ENCODE measurements at places on chromosomes 16 and 17.

DNA sequence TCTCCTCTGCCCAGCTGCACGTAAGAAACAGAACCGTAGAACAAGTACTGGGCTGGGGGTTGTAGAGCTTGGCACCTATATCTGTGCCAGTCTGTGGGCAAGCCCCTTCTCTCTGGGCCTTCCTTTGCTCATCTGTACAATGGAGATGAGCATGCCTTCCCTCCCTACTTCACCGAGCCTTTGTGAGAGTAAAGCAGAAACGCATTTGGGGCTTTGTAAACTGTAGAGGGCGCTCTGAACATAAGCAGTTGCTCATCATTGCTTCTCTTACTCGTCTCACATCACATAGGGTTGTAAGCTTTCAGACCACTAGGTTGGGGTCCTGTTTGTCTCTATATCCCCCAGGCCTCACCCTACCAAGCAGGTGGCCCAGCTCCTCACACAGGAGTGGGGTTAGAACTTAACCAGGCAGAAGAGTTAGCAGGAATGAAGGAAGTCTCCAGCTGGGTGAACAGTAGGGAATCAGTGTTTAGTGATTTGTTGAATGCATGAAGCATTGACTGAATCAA lies 15.1 kb downstream of the SAMD14 start:
- no peak for DNase-seq

DNA sequence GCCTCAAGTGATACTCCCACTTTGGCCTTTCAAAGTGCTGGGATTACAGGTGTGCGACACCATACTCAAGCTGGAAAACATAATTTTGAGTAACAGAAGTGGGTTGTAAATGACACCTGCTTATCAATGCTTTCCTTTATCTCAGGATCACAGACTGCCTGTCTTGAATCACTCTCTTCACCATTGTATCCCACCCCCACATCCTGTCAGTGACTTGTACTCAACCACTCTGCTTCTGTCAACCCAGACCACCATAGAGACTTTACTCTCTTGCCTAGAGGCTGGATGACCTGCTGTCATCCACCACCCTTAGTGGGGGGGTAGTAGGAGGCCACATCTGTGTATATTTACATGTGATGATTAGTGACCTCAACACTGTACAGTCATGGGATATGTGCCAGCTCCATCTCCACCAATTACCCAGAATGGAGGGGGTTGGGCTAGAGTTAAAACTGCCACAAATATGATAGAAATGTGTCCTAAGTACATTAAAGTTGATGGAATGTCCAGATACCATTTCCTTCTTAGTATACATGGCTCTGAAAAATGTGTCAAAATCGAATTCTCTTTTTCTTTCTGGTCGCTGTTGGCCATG lies 338.7 kb downstream of the GRIN2A start:
- no peak for DNase-seq

GRCh38 chr16:3520841-3521240 lies 20.0 kb downstream of the CLUAP1 start:
- DNase-seq, result no peak

- no peak for DNase-seq
Measured at GRCh38 chr17:77010667-77011066, 130.1 kb upstream of the SEC14L1 start.

- no peak for DNase-seq
Measured at GRCh38 chr16:70681382-70682238, 4.2 kb downstream of the MTSS2 start.

GRCh38 chr16:78656887-78657286 lies 557.4 kb downstream of the WWOX start:
- no peak for DNase-seq

DNA sequence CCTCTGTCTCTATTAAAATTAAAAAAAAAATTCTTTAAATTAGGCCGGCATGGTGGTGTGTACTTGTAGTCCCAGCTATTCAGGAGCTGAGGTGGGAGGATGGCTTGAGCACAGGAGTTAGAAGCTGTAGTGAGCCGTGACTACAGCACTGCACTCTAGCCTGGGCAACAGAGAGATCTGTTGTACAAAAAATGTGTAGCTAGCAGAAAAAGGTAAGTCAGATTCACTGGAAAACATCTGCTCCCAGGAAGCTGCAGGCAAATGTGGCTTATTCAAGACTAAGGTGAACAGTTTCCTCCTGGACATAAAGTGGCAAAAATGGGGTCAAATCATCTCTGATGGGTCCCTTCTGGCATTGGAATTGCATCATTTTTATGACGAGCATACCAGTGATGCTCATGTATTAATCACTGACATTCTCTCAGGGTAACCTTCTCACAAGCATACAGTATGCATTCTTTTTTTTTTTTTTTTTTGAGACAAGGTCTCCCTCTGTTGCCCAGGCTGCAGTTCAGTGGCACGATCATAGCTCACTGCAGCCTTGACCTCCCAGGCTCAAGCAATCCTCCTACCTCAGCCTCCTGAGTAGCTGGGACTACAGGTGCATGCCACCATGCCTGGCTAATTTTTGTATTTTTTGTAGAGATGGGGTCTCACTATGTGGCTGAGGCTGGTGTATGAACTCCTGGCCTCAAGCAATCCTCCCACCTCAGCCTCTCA lies 48.7 kb downstream of the CPPED1 start:
- no peak for DNase-seq

DNA sequence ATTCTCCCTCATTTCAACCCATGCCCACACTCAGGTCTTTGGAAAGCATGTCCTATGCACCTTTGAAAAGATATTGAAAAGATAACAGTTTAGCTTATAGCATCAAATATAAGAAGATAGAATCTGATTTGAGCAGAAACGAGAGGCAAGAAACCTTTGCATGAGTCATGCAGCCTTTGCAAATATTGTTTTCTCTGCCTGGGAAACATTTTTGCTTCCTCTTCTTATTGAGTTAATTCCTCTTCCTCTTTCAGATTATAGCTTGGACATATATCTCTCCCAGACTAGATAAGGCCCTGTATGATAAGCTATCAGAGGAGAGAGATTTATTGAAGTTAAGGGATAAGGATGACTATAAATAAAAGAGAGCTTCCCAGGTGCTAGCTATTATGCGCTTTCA lies 46.1 kb upstream of the KCNJ2 start:
- no peak for DNase-seq

GRCh38 chr17:49290690-49291359 lies 60.2 kb upstream of the PHOSPHO1 start:
- DNase-seq, result no peak

DNA sequence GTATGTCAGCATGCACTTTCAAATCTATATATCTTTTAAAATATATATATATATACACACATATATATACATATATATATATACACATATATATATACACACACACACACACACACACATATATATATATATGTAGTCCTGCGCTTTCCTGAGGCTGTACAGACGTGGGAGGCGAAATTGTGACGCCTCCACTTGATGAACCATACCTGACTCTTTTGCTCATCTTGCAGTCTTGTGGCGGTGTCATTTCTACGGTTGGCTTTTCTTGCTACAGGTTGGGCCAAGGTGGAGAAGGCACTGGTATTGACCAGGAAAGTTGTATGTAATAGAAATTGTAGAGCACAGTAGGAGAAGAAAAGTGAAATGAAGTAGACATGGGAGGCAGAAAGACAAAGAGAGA lies 88.2 kb downstream of the RBFOX1 start:
- DNase-seq, result no peak

DNA sequence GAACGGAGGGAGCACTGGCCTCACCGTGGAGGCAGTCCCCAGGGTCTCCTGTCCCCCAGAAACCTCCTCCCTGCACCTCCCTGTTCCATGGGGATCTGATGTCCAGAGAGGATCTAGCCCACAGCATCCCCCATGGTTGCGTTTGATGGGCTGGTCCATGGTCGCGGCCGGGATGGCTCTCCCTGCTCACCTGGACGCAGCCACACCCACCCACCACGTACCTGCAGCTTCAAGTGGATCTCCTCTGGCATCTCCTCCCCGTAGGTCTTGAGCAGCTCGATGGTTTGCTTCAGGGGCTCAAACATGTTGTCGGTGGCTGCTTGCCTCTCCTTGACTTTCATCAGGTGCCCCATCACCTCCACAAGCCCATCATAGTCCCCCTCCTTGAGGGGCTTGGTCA lies 47.9 kb downstream of the DNAH17 start:
- DNase-seq, result no peak

DNA sequence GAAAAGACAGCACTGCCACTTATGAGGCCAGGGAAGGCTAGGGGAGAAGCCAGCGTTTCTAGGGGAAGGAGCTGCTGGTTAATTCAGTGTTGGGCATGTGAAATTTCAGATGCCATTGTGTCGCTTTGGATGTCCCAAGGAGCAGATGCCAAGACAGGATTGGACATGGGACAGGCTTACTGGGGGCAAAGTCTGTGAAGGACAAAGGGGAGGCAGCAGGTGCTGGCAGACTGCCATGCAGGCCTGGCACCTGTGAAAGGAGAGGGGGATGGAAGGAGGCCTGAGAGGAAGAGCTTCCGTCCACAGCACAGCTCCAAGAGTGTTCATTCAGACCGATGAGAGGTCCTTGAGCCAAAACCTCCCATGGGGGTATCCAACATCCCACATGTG lies 255.5 kb upstream of the RPL38 start:
- no peak for DNase-seq

DNA sequence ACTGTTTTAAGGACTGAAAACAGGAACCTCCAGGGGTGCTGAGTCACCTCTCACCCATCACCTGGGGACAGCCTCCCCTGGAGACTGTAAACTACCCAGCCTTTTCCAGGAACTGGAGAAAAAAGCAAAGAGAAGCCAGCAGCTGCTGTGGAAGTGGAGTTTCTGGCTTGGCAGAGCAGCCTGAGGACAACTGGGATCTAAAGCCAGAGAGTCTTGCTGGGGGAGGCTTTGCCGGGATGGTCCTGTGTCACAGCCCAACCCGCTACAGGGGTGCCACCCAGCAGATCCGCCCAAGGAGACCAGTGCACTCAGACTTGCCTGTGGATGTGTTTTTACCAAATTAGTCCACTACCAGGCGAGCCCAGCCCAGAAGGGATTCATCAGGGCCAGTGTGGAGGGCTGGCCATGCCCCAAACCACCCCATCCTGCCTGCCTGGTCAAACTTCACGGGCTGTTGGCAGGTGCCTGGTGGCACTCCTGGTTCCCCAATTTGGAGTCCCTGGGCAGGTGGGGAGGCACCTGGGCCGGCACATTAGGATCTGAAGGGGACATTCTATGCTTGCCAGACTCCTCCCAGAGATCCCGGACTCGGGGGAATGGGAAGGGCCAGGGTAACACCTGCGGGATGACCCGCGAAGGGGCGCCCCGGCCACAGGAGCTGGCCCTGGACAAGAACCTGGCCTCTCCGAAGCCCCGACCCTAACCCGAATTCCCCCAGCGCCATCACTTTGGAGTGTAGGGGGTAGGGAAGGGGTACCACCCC lies 771 bp downstream of the MSRB1 start:
- DNase-seq, result no peak

GRCh38 chr17:76594690-76595089 lies 9.0 kb upstream of the ST6GALNAC2 start:
- no peak for DNase-seq

- no peak for DNase-seq
Measured at GRCh38 chr17:17347956-17348871, 45.0 kb downstream of the NT5M start.

DNA sequence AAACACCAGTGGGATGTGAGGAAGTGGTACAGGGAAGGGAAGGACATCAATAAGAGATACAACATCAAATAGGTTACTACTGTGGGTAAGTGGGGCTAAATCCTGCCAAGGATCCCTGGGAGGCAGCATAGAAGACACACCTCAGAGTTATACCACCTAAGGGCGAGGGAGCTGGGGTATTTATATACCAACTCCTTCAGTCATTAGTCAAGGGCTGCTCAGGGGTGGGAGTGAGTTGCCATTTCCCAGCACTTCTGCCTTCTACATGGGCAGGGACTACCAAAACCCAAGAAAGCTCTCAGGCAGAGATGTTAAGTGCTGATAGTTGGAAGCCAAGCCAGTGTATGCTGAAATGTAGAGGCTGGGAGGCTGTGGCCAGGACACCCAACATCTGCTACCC lies 57.5 kb upstream of the MARCHF10 start:
- DNase-seq, result no peak

- DNase-seq, result no peak
Measured at GRCh38 chr17:43914451-43914850, 7.1 kb upstream of the MPP2 start.

DNA sequence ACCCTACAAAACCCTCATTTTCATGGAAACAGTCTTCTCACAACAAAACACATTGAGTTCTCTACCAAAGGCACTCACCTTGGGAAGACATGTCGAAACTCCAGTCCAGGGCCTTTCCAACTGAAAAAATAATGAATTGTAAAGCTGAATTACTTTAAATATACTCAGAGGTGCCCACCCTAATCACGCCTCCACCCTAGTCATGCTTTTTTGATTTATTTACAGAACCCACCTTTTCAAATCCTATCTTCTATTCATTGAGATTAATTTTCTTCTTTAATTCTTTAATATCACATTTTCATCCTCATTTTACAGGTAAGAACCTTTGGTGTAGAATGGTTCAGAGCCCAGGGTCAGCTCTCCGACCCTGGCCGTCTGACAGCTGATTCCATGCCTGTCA lies at the start of gene CPHXL2:
Gene CPHXL2, minus strand, starts transcription at position 101 of the 400 bp plus-strand sequence. Its CDS starts 10 bp downstream, at position 91.
- DNase-seq, result no peak

DNA sequence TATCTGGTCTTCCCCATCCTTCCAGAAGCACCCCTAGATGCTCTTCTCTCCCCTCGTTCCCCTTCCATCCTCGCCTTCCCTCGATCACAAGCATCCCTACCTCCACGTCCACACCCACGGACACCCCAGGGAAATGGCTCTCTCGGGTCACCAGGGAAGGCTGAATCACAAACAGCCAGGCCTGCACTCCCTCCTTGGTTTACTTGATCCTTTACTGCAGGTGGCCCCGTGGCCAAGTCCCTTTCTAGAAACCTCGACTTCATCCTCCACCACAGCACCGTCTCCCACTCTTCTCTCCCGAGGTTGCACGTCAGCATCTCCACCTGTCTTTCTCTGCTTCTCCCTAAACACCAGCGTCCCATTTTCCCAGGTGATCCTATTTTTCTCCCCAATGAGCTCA lies 6.5 kb upstream of the RBFOX3 start:
- no peak for DNase-seq

DNA sequence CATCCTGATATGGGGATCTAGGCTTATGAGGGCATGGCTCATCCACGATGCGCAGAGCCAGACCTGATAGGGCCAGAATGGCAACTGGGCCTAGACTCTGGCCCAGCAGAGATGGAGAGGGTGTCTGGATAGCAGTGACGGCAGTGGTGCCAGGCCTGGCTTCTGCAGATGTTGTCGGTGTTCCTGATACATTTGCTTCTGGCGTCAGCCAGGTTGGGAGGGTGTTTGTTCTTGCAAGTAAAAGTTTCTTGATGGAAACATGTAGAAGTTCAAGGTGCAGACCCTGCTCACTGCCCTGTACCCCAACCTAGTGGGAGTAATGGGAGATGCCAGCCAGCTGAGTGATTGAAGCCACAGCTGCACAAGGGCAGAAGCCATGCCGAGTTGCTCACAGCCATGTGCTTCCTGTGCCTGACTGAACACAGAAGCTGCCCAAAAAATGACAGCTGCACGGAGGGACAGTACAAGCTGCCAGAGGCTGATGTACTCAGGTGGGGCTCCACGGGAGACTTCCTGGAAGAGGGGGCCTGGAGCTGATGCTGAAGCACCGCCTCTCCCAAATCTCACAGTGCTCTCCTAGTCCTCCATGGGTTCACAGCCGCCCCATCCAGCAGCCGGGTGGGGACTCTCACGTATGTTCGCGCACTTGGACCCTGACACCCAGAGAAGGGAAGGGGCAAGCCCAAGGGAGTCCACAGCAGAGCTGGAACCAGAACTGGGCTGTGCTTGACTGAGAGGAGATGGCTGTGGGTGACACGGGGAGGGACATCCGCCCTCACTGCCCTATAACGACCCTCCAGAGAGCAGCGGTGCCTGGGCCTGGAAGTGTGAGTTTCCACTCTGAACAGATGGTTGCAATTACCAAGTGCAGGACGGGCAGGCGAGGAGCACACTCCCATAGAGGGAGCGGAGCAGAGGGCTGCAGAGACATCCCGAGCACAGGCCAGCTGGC lies 78.7 kb downstream of the N4BP1 start:
- DNase-seq, result no peak
